MCF 10A (cell line): ENCODE measurements at places on chromosomes 12 and 14.
A peak's percentile ranks its signal among the peaks of the same experiment; 100 is the strongest.

GRCh38 chr12:82124711-82125380, 233.3 kb downstream of the CCDC59 start:
- DNase-seq, result peak; percentile 76

GRCh38 chr14:22813145-22813544, 2.1 kb downstream of the SLC7A7 start:
- DNase-seq, result no peak

DNA sequence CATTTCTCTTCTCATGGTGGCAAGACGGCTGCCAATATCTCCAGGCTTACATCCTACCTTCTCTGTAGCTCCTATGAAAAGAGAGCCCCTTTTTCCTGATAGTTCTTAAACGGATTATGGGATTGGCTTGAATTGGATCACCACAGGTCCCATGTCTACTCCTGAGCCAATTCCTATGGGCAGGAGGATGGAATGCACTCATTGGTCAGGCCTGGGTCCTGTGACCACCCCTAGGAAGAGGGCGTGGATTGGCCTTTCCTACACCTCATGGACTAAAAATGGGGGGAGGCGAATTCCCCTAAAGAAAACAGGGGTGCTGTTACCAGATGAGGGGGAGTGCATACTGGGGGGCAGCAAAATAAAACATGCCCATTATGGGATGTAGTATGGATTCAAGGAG, 108.8 kb downstream of the PTPN11 start:
- DNase-seq, result no peak

DNA sequence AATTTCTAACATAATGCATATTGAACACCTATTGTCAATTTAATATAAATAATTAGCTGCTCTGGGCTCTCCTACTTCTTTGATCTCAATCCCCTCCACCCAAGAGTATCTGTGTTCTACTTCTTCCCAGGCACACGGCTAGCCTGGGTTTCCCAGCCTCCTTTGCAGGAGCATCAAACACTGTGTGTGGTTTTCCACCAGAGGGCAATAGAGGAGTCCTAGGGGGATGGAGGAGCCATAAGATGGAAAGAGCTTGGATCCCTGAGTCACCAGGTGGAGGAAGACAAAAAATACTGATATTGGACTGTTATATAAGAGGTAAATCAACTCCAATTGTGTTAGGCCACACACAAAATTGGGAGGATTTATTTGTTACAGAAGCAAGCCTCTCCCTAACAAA, 333.7 kb downstream of the GLT1D1 start:
- DNase-seq, result no peak

- no peak for DNase-seq
Measured at GRCh38 chr12:14086838-14087237, 105.4 kb upstream of the GRIN2B start.

- no peak for DNase-seq
Measured at GRCh38 chr14:101704140-101704539, 57.4 kb upstream of the PPP2R5C start.

GRCh38 chr12:10218021-10218420, 5.3 kb downstream of the GABARAPL1 start:
- no peak for DNase-seq

GRCh38 chr12:94263905-94264561, 115.7 kb downstream of the PLXNC1 start:
- no peak for DNase-seq

DNA sequence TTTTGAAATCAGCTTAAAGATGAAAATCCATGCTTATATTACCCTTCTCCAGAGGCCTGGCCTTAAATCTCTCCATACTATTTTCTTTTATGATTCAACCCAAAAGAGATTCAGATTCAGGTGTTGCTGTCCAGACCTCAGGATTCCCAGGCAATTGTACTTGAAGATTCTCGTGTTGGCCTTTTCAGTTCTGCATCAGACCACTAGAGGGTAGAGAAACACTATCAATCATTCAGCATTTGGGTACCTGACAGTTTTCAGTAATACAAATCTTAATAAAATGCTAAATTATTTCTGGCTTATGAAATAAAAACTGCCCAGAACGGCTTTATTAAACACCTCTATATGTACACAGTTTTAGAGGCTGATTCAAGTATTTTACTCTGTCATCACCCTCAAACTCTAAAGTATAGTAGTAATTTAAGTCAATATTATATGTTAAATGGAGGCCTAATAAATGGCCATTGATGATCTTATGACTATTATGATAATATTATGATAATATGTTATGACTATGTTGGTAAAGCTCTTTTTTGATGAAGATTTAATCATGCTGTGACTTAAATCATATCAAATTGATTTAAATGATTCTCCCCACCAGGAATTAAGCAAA, 301.1 kb downstream of the DUSP6 start:
- DNase-seq, result peak; percentile 80

DNA sequence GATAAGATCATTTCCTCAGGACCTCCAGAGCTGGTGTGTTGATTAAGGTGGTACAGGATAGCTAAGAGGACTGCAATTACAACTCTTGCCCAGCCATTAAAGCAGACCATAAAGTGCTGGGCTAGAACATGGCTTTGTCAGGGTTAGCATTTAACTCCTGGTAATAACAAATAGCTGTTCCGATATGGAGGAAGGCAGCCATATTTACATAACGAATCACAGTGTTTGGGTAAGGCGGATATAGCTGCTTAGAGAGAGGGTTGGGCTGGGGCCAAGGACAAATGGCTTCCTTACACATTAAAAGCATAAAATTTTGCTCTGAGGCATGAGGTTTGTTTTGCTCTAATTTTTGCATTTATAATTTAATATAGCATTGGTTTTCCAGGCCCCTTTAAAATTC, 297.7 kb upstream of the DDHD1 start:
- no peak for DNase-seq

- peak; percentile 37 for DNase-seq
Measured at GRCh38 chr14:74333909-74334308, 14.4 kb upstream of the VRTN start.

- peak; percentile 35 for DNase-seq
Measured at GRCh38 chr12:107079172-107080011, 14.0 kb downstream of the CRY1 start.

DNA sequence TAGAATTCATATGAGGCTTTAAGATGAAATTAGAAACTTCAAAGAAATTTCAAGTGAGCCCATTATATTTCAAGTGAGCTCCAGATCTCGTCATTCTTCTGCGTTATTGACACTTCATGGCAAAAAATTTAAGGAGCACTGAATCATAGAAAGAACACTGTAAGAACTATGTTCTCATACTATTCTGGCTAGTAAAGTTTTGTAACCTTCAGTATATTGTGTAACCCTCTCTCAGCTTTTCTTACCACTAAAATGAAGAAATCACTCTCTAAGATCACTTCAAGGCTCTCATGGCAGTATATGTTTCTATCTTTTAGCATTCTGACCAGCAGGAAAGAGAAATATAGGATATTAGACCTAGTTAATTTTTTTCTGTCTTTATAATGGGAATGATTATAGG, 6.3 kb downstream of the GPHN start:
- peak; percentile 70 for DNase-seq

GRCh38 chr14:71246539-71246938, 339.3 kb downstream of the PCNX1 start:
- no peak for DNase-seq

DNA sequence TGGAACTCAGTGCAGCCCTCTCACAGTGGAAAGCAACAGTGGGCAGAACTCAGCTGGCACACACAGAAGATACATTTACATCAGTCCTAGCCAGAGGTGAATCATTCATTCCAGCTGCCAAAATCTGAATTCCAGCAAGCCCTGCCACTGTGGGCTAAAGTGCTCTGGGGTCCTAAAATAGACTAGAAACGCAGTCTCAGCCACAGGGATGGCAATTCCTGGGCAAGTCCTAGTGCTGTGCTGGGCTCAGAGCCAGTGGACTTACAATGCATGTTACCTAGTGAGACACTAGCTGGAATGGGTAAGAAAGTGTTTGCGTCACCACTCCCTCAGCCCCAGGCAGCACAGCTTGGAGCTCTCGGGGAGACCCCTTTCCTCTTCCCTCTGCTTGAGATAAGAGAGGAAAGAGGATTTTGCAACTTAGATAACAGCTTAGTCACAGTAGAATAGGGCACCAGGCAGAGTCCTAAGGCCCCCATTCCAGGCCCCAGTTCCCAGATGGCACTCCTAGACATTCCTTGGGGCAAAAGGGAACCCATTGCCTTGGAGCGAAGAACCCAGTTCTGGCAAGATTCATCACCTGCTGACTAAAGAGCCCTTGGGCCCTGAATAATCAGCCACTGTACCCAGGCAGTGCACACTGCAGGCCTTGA, 592.9 kb downstream of the FSCB start:
- peak; percentile 60 for DNase-seq

DNA sequence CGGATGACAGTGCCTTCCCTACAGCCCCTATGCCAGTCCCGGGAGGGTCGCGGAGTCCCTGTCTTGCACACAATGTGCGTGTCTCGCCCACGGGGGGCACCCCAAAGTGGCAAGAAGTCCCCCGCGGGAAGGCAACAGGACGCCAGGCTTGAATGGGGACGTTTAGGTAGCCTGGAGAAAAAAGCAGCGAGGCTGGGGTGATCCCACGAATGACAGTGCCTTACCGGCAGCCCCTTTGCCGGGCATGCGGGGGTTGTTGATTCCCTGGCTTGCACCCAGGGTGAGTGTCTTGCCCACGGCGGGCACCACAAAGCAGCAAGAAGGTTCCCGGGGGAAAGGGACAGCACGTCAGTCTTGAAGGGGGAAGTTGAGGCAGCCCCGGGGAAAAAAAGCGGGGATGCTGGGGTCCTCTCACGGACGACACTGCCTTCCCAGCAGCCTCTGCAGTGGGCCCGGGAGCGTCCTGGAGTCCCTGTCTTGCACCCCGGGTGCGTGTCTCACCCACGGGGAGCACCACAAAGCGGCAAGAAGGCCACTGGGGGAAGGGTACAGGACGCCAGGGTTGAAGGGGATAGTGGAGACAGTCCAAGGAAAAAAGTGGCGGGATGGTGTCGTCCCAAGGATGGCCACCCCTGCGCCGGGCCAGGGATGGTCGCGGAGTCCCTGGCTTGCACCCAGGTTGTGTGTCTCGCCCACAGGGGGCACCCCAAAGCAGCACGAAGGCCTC, 156.8 kb upstream of the ALG10B start:
- DNase-seq, result no peak

- no peak for DNase-seq
Measured at GRCh38 chr12:124558313-124558712, 9.1 kb downstream of the NCOR2 start.

GRCh38 chr14:23653051-23653450, 16.9 kb downstream of the DHRS2 start:
- DNase-seq, result no peak

- DNase-seq, result no peak
Measured at GRCh38 chr14:84237881-84238280, 1292.1 kb upstream of the FLRT2 start.

DNA sequence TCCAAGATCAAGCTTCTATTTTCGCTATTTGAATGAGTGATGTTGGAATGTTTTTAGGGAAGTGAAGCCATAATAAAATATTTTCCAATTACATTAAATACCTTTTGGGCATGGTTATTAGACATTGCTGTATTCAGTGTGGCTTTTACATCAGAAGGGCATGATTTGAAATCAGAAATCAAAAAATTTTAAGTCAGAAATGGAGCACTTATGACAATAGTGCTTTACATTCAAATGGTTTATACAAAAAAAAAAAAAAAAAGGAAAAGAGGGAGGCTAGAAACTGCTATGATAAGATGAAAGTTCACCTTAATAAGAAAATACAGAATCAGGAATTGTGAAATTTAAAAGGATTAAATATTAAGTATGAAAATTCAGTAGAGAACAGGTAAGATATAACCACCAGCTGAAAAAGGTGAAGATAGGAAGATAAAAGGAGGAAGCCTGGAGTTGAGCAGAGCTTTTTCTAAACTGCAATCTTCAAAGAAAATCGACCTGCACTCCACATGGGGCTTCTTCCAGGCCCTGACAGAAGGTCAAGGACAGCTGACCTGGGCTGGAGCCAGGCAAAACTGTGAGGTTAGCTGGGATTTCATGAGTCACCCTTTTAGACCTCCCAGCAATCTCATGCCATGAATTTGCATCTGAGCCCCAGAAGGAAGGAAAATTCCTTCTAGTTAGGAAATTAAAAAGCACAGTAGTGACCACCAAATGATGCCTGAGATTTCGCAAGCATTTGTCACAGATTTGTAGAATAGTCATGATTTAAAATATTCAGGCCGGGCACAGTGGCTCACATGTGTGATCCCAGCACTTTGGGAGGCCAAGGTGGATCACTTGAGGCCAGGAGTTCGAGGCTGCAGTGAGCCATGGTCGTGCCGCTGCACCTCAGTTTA, 23.4 kb upstream of the BMP4 start:
- peak; percentile 78 for DNase-seq

- no peak for DNase-seq
Measured at GRCh38 chr12:109605016-109605415, 31.4 kb downstream of the MVK start.

- DNase-seq, result no peak
Measured at GRCh38 chr14:61179061-61179690, 102.0 kb downstream of the TMEM30B start.

DNA sequence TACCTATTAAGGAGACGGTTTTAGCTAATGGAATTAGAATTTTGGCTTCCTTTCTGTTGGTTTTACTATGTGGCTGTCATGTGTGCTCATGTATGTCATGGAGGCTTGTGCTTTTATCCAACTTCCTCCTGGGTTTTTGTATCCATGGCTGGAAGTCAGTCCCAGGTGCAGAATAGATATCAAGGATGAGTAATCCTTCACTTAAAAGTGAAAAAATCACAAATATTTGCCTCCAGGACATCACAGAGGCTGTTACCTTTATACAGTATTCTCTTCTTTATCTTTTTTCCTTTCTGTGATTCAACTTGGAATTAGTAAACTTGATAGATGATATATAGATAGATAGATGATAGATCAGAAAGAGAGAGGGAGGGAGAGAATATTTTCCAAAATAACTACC, 706.8 kb downstream of the GALC start:
- DNase-seq, result no peak

DNA sequence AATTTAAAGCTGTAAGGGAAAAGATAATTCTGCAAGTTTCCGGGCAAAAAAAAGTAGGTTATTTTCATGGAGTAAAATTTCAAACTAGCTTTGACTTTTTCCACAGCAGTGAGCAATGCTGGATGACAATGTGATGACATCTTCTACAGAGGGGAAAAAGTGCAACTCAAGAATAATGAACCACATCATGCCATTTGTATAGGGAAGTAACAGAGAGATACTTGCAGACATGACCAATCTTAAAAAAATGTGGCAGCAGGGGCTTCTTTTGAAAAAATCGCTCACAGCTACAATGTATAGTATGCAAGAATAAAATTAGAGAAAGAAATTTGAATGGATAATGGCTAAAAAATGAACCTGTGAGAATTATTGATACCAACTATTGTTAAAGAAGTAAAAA, 115.5 kb downstream of the DHRS2 start:
- DNase-seq, result no peak
